ENCODE measurements at places on chromosomes 3 and 15.

GRCh38 chr3:135650309-135650708, 315.2 kb upstream of the PPP2R3A start:
- no peak for DNase-seq

GRCh38 chr3:9552252-9552999, 1.2 kb downstream of the LHFPL4 start:
- DNase-seq, result peak; percentile 3

DNA sequence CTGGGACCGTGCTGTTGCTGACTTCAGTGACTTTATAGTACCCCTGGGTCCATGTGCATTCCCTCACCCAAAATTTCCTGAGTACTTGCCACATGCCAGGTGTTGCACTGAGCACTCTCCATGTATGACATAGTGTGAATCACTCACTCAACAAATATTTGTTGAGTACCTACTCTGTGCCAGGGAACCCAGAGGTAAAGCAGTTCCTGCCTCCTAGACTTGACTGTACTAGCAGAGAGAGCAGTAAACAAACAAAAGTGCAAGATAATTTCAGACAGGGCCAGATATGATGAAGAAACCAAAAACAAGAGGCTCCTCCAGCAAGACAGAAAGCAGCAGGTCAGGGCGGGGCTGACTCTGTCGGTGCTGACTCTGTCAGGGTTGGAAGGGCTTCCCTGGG, 12.2 kb downstream of the TGM4 start:
- no peak for DNase-seq

- DNase-seq, result no peak
Observed at GRCh38 chr15:28861031-28861534, 12.6 kb upstream of the GOLGA6L7 start.

- no peak for DNase-seq
Observed at GRCh38 chr3:148585671-148586379, 111.9 kb upstream of the AGTR1 start.

DNA sequence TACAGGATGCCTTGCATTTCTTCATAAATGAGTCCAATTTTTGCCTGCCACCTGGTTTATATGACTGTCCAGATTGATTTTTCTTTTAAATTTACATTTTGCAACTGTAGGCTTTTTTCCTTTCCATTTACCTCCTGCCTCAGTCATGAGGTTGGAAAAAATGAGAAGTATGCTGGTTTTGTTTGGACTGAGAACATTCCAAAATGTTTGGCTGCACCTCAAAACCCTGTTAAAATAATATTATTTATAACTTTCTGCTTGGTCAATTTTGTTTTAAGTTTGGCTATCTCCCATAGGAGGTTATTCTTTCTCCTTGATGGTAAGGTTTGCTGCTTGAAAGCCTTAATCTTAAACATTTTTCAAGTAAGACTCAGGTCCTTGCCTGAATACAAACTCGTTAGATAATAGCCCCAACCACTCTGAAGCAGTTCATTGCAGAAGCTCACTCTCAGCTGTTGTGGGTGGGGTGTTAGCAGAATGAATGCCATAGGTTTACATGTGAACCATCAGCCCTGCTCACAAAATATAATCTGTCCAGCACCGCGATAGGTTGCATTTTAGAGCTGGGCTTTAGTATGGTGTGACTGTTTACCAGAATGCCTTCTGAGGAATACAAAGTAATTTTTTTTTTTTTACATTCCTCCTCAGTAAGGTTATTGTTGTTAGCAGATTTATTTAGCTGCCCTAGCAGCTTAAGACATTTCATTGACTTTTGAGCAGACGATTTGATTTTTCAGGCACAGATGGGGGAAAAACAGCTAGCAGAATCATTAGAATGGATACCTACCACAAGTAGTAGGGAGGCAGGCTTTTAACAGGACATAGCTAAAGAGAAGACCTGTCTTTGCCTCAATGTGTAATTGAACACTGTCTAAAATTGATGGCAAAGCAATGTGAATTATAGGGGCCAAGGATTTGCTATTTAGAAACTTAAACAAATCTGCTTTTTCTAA, 630.8 kb upstream of the KCNMB2 start:
- no peak for DNase-seq

DNA sequence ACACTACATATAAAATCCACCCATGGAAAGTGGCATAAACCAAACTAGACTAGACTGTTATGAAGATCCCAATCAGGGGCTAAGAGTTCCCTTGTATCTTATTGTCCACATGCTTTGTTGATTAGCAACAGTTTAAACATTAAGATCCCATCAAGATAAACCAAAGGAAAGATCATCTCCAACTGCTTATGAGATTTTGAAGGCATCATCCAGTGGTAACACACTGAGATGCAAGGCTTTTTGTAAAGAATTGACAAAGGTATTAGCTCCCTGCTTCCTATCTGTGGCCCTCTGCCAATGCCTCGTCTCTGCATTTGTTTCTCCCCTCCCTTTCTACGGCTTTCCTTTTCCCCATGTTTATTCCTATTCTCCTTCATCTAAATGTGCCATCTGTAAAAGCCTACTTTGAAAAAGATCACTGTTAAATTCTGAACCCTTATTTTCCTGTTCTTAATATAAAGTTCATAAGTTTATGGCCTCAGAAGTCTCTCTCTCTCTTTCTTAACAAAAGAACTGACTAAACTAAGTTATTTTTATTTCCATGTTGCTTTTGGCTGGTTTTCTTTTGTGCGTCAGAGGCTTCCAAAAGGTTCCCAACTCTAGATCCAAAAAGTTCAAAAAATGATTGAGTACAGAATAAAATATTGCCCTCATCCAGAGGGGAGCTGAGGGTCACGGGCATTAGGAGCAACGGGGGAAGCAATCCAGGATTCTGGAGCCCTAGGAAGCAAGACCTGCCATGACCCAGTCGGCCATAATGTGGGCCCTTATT, 5.5 kb downstream of the PLD1 start:
- no peak for DNase-seq

DNA sequence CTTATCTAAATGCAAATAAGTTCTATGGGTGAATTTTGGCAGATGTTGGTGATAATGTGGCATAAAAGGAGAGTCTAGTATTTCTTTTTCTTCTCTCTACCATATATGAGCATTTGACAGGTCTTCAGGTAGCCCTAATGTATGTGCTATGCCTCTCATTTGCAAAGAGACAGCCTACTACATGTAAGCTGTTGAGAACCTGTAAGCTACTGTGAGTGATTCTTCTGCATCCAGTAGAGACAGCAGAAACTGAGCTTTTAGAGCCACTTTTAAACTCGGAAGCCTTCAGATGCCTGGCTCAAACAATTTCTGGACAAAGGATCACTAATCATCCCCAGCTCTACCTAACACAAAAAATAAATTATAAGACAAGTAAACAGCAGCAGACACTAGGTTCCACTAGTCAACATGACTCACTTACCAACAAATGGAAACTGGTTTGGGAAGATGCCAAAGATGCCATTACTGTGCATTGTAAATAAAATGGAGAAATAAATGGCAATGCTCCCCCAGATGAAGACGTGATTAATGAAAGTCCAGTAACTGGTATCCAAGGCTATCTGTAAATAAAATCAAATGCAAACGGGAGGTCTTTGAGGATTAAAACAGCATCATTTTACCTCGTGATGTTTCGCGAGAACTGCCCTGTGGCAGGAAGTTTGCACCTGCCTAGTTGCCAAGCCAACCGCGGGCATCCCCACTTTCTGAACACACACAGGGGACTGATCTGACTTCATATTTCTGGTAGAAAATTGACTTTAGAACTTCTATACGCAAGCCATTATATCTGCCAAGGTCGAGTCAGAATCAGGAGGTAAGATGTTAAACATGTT, 245.3 kb downstream of the DTWD1 start:
- peak; percentile 0 for DNase-seq

DNA sequence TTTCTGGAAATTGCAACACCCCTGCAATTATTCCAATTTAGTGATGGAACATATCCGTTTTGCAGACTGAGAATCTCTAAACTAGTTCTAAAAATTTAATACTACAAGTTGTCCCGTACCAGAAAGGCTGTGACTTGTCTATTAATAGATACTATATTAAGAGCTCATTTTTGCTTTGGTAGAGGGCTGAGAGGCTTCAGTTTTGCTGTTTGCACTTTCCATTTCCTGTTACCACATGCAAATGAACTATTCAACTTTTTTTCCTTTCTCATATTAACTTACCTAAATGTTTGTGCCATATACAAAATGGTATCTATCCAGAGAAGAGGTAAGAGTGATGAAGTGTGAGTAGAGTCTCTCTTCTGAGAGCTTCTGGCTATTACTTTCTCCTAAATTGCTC, 101.5 kb upstream of the CRBN start:
- DNase-seq, result no peak

DNA sequence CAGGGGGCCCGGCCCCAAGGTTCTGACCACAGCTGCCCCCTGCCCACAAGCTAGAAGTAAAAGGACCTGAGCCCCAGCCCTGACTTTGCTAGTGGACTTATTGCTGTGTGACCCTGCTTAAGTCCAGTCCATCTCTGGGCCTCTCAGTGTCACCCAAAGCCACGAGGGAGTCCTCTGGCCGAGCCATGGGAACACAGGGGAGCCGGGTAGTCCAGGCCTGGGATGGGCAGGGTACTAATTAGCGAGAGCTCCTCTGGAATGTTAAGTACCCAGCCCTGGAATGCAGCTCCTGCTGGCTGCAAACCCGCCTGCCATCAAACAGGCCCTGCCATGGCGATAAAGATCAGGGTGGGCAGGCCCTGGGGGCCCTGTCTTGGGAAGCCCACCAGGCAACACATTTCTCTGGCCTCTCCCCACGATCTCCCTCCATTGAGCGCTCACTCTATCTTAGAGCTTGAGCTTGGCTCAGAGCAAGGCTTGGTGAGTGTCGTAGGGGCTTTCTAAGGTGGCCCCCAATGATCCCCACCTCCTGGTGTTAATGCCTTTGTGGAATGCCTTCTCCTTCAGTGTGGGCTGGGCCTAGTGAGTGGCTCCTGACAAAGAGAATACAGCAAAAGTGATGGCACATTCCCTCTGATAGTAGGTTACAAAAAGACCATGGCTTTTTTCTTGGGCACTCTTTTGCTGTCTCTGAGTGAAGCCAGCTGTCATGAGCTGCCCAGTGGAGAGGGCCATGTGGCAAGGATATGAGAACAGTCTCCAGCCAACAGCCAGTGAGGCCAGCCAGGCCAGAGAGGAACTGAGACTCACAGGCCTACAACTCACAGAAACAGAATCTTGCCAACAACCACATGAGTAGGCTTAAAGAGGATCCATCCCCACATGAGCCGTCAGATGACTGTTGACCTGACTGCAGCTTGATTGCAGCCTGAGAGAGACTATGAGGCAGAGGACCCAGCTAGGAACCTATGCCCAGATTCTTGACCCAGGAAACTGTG, 133.1 kb downstream of the SMAD6 start:
- DNase-seq, result no peak

- no peak for DNase-seq
Observed at GRCh38 chr3:13263770-13264467, 156.2 kb downstream of the NUP210 start.

DNA sequence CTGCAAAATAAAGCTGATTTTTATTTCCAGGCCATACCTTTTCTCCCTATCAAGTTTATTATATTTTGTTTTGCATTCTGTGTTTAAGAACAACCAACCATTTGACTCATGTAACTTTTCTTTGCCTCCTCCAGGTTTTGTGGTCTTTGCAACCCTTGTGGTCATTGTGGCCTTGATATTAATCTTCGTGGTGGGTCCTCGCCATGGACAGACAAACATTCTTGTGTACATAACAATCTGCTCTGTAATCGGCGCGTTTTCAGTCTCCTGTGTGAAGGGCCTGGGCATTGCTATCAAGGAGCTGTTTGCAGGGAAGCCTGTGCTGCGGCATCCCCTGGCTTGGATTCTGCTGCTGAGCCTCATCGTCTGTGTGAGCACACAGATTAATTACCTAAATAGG, 27.6 kb downstream of the NIPA2 start:
- no peak for DNase-seq

GRCh38 chr3:71050538-71051258, 532.8 kb downstream of the FOXP1 start:
- DNase-seq, result no peak

DNA sequence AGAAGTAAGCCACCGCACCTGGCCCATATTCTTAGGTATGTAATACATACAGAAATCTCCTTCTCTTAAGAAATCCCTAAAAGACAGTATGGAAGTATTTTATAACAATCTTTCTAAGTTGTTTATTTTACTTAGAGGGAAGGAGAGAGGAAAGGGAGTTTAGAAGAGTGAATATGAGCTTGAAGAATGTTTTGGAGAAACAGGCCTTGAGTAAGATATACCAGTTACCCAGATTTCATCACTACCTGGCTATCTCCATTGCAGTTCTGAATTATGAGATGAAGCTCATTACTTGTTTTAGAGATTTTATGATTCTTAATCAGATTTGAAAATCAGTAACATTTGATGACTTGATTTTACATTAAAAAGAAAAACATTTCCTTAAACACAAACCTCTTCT, 71.9 kb downstream of the DCUN1D1 start:
- no peak for DNase-seq

DNA sequence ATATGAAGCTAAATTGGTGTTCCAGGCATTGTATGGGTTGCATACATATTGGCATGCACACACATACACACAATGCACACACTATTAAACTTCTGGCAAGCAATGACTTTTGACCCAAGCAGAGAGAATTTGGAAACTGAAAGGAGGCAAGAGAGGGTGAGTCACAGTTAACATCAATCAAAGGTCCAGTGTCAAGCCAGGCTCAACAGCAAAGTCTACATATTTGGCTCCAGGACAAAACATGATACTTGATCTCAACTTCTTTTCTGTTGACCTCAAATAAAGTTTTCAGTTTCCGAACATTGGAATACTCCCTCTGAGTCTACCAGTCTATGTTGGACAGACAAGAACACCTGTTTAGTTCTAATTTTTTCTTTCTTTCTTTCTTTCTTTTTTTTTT, 28.3 kb downstream of the IL12A start:
- DNase-seq, result no peak

DNA sequence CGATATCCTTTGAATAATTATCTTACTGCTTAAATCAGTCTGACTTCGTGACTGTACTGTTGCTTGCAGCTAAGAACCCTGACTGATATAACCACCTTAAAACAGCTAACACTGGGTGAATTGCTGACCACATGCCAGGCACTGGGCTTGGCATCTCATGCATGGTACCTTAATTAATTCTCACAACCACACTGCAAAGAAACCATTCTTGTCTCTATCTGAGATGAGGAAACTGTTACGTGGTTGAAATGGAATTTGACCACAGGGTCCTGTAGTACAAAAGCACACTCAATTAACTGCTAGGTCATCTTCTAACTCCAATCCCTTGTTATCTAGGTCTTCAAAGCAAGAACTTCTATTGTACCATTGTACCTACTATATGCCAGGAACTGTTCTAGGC, 92.7 kb upstream of the PRICKLE2 start:
- no peak for DNase-seq

- no peak for DNase-seq
Observed at GRCh38 chr15:40464595-40465185, 6.1 kb upstream of the CHST14 start.

DNA sequence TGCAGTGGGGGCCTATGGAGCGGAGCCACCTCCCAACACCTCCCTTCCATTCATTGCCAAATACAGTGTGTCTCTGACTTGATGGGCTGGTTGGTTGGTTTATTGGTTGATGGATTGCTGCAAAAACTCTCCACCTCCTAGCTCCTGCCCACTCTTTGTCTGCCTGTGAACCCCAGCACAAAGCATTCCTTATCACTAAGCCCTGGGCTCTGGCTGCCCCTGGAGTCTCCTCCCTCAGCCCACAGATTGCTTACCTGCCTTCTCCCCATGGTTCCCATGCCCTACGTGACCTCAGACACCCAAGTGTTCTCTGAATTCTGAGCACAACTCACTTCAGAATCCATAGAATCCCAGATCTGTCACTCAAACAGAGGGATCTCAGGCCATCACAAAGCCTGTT, 139.1 kb upstream of the TPM1 start:
- DNase-seq, result no peak

- DNase-seq, result no peak
Observed at GRCh38 chr3:12759097-12759679, at the start of gene TMEM40. TSS of gene TMEM40 (minus strand) at chr3:12759259. CDS start at chr3:12749832, 9,427 bp downstream.

GRCh38 chr15:29952225-29952624, 130.0 kb upstream of the TJP1 start:
- peak; percentile 86 for DNase-seq

Measured in NCI-H2081 (cell line).